Left colon (tissue), 2 donors: ENCODE measurements at places on chromosomes 16 and 17. TPM values are rescaled to one million over a fixed set of nuclear protein-coding genes. Genes with fewer than 3 reads are reported as not detected.

The C17orf50 gene
- total RNA-seq, result not detected

The AOC3 gene
- 27.1 TPM for total RNA-seq

The CDH16 gene
- total RNA-seq, result 2.2 TPM

The FNDC8 gene
- not detected for total RNA-seq

The ASGR1 gene
- total RNA-seq, result 0.37 TPM

- DNase-seq, result no peak
These were observed 16.8 kb upstream of the MT4 start for GRCh38 chr16:56547949-56548567.

- DNase-seq, result no peak
These were observed 9.0 kb upstream of the SECTM1 start for GRCh38 chr17:82342361-82343079.

DNA sequence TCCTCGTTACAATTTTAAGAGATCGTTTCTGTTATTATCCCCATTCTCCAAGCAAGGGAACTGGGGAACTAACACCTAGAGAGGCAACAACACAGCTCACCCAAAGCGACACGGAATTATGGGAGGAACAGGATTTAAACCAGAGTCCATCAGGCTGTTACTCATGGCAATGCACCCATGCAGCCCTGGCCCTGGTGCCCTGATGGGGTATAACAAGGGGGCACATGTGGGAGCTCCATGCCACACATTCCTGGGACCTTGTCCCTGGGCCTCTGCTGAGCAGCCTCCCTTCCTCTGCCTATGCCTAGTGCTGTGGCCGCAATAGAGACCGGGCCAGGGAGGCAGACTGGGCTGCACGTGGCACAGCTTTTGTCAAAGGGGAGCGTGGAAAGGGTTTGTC, 13.3 kb upstream of the RCVRN start:
- DNase-seq, result no peak

DNA sequence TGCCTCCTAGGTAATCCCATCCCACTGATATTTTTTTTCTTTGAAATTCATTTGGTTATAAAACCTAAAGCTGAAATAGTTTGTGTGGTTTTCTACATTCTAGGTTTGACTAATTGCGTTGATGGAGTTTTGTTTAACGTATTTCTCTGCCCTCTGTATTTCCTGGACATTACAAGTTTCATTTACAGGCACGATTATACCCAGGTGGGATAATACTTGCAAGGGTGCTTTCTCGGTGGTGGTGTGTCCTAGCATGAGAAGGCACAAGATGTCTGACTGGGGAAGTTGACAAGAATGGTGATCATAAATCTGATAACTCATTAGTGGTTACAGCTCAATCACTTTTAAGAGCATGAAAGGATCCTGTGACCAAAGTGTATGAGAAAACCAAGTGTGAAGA, 45.0 kb downstream of the DYNLRB2 start:
- no peak for DNase-seq

GRCh38 chr16:25013751-25014499, 1.2 kb downstream of the ARHGAP17 start:
- no peak for DNase-seq

DNA sequence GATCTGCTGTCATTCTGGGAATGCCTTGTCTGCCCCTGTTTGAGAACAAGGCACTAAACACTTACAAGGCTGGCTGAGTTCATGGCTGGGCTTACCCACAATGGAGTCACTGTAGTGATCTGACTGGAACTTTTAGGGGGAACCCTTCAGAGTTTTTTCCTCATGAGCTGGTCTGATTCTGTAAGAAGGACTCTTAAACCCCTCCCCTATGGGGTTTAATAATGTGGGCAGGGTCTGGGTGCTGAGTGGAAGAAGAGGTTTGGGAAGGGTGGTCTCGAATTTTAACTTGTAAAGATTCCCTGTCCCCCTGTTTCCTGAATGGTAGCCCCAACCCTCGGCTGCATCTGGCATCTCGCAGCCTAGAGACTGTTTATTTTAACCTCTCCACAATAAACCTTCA, 30.6 kb downstream of the OSBPL7 start:
- DNase-seq, result no peak

GRCh38 chr16:79366635-79367034, 233.9 kb downstream of the MAF start:
- no peak for DNase-seq

DNA sequence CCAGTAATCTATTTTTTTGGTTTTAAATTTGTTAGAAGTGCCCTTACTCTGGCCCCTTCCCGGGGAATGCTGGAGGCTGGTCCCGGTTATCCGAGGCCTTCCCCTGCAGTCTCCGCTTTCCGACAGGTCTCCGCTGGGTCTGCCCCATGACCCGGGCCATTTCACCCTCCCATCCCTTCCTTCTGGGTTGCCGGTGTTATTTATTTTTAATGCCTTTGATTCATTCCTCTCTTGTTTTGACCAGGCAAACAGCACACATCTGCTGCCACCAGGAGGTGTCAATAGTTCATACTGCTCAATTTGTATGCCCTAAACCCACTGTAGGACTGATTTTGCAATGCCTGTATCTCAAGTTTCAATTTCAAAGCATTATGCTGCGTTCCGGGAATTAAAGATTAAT, 113.2 kb upstream of the IRX5 start:
- DNase-seq, result no peak
